ENCODE measurements at places on chromosomes 11 and 22. TPM values are rescaled to one million over a fixed set of nuclear protein-coding genes. Genes with fewer than 3 reads are reported as not detected.

Gene CPT1B
- total RNA-seq: 9.4 TPM

Gene FAM83F
- total RNA-seq: not detected

Gene PGA5
- total RNA-seq: not detected

Gene CECR2
- total RNA-seq: 0.06 TPM

Gene GUCY1A2
- 0.05 TPM for total RNA-seq

Gene APOC3
- not detected for total RNA-seq

Gene HYLS1
- 13.0 TPM for total RNA-seq

Gene ACR
- not detected for total RNA-seq

Gene POU2AF2
- total RNA-seq: not detected

Gene TRIM51
- not detected for total RNA-seq

Gene LRRN4CL
- total RNA-seq: 0.09 TPM

Gene PANX2
- total RNA-seq: 6.5 TPM

Gene MS4A14
- total RNA-seq: not detected

Gene KCNJ5
- not detected for total RNA-seq

Gene RASSF10
- total RNA-seq: 0.75 TPM

Gene TRIM44
- 28.8 TPM for total RNA-seq

Gene BEST1
- 5.6 TPM for total RNA-seq

Gene PGM2L1
- total RNA-seq: 12.1 TPM

Gene NXPE1
- total RNA-seq: not detected

Gene DTX4
- total RNA-seq: 4.7 TPM

Gene PDGFD
- 8.4 TPM for total RNA-seq

Gene FXYD6
- total RNA-seq: 0.11 TPM

Gene OR51E2
- total RNA-seq: not detected

Gene HTR3A
- total RNA-seq: not detected

Gene TTC12
- total RNA-seq: 5.7 TPM

Gene TECTA
- 0.12 TPM for total RNA-seq

Gene FAM181B
- total RNA-seq: 0.05 TPM

Gene RNF121
- total RNA-seq: 43.2 TPM

Gene MISFA
- 1.3 TPM for total RNA-seq

Measured in A549 treated with dexamethasone at 1 μM for 4 hours (cell line).